ENCODE measurements at places on chromosomes 13 and 19. TPM values are rescaled to one million over a fixed set of nuclear protein-coding genes. Genes with fewer than 3 reads are reported as not detected.

DNA sequence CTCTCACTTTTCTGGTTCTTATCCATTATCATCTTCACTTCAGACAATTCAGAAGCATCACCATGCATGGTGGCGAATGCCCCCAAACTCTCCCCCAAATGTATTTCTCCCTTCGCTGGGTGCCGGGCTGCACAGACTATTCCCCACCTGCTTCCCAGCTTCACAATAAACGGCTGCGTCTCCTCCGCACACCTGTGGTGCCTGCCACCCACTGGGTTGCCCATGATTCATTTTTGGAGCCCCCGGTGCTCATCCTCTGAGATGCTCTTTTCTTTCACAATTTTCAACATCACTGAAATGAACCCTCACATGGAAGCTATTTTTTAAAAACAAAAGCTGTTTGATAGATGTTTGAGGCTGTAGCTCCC, 2.8 kb upstream of the F10 start:
- DNase-seq, result no peak

FRY gene
- 0.18 TPM for polyA plus RNA-seq

DNA sequence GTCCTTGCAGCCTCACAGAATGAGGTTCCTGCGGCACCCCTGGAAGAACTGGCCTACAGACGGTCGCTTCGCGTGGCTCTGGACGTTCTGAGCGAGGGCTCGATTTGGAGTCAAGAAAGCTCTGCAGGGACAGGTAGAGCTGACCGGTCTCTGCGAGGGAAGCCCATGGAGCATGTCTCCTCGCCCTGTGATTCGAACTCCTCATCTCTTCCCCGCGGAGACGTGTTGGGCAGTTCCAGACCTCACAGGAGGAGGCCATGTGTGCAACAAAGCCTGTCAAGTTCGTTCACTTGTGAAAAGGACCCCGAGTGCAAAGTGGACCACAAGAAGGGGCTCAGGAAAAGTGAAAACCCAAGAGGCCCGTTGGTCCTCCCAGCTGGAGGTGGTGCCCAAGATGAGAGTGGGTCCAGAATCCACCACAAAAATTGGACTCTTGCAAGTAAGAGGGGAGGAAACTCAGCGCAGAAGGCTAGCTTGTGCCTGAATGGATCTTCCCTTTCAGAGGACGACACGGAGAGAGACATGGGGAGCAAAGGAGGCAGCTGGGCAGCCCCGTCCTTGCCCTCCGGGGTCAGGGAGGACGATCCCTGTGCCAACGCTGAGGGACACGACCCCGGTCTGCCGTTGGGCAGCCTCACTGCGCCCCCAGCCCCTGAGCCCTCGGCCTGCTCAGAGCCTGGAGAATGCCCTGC, 23.4 kb upstream of the NDUFS7 start:
- no peak for DNase-seq

DNA sequence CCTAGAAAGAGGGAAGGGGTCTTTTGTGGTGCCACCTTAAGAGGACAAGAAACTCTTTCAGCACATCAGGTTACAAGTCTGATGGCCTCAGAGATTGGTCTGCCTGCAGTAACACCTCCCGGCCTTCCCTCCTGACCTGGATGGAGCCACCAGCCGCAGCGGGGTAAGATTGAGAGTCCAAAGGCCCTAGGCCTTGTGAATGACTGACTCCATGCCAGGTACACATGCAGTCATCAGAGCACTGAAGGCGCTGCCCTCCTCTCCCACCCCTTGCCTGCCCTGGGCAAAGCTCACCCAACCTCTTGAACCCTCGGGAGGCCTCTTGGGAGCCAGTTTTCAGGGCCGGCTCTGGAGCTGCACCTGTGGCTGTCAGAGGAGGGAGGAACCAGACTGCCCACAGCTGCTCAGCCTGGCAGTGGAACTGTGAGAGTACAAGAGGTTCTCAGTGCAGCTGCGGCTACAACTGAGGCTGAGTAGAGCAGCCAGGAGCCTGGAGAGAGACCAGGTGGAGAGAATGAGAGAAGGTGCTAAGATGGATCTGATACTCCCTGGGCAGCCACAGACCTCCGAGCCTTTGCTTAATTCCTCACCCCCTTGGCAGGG, 23.8 kb upstream of the C13orf42 start:
- no peak for DNase-seq

KIR2DL3 gene
- not detected for polyA plus RNA-seq

DNA sequence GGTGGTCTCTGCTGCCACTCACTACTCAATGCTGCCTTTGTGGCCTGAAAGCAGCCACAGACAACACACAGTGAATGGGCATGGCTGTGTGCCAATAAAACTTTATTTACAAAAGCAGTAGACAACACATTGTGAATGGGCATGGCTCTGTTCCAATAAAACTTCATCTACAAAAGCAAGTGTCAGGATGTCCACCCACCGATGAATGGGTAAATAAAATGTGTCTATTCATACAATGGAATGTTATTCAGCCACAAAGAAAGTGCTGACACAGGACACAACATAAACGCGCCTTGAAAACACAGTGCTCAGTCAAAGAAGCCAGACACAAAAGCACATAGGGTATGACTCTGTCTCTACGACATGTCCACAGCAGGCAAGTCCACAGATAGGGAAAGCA, 20.1 kb downstream of the ZSCAN5A start:
- no peak for DNase-seq

HCST gene
- polyA plus RNA-seq, result 48.2 TPM

- no peak for DNase-seq
Measured at GRCh38 chr13:29958476-29958875, 108.1 kb upstream of the UBL3 start.

GRCh38 chr19:6947745-6948144, 60.4 kb downstream of the ADGRE1 start:
- peak; percentile 79 for DNase-seq

DNA sequence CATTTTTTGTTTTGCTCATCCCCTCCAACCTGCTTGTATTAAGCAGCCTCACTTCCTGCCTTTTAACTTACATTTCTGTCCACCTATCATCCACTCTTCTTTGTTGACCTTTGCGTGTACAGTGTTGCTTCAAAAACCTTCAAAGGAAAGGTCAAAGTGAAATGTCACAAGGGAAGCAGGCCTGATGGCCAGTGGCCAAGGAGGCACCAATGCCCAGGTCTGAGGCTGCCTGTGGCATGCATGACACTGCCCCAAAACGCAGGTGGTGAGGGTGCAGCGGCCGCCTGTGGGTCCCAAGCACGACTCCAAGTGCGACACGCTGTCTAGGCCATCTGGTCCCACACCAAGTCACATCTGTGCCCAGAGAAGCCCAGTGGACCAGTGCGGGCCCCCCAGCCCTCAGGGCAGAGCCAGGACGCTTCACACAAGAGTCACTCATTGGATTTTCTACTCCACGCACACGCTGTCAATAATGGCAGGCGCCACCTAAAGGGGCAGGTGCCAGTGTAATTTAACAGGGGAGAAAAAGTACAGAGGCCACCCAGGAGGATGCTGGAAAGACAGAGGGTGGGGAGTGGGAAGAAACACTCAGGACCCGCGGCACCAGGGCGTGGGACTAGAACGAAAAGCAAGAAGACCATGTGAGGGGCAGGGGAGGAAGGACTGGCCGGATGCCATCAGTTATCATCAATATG, 23.5 kb downstream of the SLC7A1 start:
- no peak for DNase-seq

DNA sequence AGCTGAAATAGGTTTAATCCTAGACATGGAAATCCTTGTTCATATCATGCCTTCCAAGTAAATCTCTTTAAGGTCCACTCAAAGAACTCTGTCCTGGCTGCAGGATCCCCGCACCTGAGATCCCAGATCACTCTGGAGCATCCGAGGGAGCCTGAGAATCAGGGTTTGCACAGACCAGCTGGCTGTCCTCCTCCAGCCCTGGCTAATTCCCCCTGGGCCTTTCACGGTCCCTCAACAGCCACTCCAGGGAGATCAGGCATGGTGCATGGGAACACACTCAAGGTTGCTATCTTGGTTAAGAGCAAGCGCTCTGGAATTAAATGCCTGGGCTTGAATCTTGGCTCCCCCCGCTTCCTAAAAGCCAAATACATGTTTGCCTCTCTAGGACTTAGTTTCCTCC, 130.8 kb downstream of the IRS2 start:
- DNase-seq, result no peak

DNA sequence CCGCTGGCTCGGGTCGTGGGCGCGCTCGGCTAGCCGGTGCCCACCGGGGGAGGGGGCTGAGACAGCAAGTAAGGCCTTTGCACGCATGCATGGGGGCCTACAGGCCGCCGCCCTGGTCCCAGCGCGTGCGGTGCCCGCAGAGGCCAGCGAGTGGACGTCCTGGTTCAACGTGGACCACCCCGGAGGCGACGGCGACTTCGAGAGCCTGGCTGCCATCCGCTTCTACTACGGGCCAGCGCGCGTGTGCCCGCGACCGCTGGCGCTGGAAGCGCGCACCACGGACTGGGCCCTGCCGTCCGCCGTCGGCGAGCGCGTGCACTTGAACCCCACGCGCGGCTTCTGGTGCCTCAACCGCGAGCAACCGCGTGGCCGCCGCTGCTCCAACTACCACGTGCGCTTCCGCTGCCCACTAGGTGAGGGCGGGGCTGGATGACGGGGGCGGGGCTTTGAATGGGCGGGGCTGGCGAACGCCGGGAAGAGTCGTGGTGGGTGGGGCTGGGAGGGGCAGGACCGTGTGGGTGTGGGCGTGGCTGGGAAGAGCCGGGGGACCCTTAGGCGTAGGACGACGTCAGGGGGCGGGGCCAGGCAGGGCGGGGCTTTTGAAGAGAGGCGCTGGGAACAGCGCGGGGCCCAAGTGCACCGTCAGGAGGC, 2.1 kb downstream of the CILP2 start:
- DNase-seq, result no peak

GRCh38 chr19:16620018-16620417, 8.0 kb downstream of the MED26 start:
- no peak for DNase-seq

DNA sequence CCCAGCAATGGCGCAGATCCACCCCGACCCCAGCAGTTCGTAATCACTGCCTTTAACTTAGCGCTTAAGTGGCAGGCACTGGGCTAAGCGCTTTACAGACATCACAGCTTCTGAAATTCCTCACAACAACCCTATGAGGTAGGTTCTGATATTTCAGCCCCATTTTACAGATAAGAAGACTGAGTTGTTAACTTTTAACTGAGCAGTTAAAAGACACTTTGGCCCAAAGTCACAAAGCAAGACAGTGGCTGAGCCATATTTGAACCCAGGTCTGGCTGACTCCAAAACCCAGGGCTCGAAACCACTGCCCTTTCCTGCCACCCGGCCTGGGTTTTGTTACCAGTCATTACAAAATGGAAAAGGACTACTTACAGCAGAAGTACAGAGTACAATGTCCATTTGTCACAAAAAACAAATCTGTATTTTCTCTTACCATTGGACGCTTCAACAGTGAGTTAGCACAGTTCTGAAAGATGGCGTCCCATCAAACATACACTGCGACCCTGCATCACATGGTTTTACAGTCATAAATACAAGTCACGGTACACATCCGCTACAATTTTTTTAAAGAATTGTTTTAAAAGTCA, 8.5 kb downstream of the HNRNPL start:
- no peak for DNase-seq

- DNase-seq, result no peak
Measured at GRCh38 chr19:18385675-18386542, at the start of gene GDF15. GDF15 (plus strand) TSS chr19:18386158; CDS start chr19:18386190, 32 bp downstream.

GRCh38 chr19:33150852-33151518, 19.1 kb downstream of the WDR88 start:
- DNase-seq, result no peak

DNA sequence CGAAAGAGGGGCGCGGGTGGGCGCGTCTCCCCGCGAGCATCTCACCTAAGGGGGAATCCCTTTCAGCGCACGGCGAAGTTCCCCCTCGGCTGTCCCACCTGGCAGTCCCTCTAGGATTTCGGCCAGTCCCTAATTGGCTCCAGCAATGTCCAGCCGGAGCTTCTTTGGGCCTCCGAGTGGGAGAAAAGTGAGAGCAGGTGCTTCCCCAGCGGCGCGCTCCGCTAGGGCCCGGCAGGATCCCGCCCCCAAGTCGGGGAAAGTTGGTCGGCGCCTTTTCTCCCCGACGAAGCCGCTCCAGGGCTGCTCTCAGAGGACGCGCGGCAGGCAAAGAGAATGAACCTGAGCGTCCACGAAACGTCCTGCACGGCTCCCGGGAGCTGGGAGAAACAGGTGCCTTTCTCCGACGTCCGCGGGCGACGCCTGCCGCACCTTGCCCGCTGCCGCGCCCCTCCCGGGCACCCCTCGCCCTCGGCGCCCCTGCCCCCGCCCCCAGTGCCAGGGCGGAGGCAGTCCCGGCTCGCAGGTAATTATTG, 366 bp upstream of the KL start:
- no peak for DNase-seq

GRCh38 chr13:50292081-50292480, 276.8 kb downstream of the KCNRG start:
- no peak for DNase-seq

CYP4F12 gene
- not detected for polyA plus RNA-seq

CALR3 gene
- polyA plus RNA-seq, result 0.31 TPM

ADGRE1 gene
- polyA plus RNA-seq, result 8.6 TPM

DNA sequence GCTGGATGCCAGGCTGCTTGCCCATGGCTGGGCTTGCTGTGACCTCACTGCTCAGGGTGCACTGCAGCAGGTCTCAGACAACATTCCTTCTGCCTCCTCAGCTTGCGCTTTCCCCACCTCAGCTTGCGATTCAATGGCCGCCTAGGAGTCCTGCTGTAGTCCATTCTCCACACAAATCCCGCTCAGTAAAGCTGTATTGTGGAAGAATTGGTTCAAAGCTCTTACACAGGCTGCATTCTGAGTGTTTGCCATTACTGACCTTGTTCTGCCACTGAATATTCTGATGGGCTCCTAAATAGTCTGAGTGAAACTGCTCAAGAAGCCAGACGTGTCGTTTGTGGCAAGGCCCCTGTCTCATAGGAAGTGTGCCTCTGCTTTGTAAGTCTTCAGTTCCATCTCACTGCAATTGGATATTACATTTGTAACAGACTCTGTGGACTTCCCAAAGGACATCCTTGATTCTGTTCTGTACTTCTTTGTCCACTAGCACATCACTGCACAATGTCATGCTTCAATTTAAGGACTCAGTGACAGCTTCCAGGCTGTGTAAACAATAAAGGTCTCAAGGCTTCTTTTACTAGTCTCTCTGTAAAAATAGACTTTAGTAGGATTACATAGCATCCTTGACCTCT, 49.8 kb downstream of the KATNAL1 start:
- no peak for DNase-seq

ADAMTS10 gene
- not detected for polyA plus RNA-seq

- no peak for DNase-seq
Measured at GRCh38 chr19:17331045-17331558, 3.6 kb downstream of the ANO8 start.

KIR2DL4 gene
- polyA plus RNA-seq, result not detected

RHPN2 gene
- 2.6 TPM for polyA plus RNA-seq

GRCh38 chr13:110630566-110631119, 15.3 kb downstream of the NAXD start:
- no peak for DNase-seq

DNA sequence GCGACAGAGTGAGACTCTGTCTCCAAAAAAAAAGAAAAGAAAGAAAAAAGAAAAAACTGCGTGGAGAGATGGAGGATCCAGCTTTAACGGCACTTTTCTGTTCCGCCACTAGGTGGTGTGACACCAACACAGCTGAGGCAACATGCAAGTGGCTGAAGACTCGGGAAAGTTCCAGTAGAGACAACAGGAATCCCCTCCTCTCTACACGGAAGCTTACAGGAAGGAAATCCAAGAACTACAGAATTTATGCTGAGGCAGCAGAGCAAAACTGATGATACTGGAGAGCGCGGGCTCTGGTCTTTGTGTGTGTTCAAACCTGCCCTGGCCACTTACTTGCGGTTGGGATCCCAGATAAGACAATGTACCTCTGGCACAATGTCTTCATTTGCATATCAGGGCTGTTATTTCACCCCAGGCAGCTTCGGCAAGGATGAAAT, 9.9 kb downstream of the RANBP3 start:
- DNase-seq, result peak; percentile 17

Data from GM12878 (cell line).